Stimulated activated CD4-positive, alpha-beta T cell treated with anti-CD3 and anti-CD28 coated beads, Interleukin-15, amount 100 ng/mL, for 24 hours (primary cell): ENCODE measurements at places on chromosomes 3 and 15.
A peak's percentile ranks its signal among the peaks of the same experiment; 100 is the strongest.

DNA sequence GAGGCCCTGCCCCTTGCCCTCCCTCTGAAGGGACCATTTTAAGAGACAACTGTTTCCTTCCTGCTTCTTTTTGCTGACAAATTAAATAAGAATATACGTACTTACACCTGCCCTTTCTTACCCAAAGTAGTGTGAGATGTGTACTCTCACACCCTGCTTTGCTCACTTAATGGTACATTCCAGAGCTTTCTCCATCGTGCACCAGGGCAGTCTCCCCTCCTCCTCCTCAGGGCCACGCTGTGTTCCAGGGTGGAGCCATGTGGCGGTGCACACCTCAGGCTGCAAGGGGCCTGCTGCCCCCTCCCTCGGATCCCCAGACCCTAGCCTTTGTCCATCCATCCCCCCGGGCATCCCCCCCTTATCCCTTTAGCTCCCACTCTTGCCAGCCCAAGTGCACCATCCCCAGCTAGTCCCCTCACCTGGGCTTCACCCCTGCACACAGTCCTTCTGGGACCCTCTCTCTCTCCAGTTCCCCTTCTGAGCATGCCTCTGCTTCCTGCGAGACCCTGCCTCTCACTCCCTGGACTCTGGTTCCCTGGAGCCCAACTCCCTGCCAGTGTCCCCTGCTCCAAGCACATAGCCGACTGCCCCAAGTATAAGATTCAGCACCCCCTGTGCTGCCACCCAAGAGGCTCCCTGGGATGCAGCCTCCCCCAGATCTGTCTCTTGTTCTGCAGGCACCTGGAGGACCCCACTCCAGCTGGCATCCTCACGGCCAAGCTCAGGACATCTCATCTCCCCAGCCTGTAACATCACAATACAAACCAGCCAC is 89.5 kb upstream of the IQSEC1 start:
- no peak for DNase-seq

GRCh38 chr3:134992586-134992985 is 197.5 kb downstream of the EPHB1 start:
- no peak for DNase-seq

GRCh38 chr3:195462308-195462610 is 19.4 kb upstream of the ACAP2 start:
- DNase-seq: no peak

DNA sequence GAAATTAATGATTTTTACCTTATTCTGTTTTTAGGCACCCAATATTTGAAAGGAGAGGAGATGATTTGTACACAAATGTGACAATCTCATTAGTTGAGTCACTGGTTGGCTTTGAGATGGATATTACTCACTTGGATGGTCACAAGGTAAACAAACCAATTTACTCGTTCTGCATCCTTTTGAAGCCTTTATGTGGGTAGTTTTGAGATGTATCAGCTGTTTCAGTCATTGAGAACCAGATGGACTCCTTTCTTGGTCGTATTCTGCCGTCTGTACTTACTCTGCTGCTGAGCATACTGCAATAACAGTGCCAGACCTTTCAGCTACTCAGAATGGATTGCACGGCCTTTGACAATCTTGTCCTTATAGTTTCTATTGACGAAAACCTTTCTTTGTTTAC is 13.3 kb downstream of the DNAJB11 start:
- DNase-seq: no peak

- no peak for DNase-seq
Measured at GRCh38 chr3:193506921-193507320, 47.8 kb downstream of the ATP13A4 start.

- DNase-seq: no peak
Measured at GRCh38 chr3:71031181-71031580, 552.3 kb downstream of the FOXP1 start.

GRCh38 chr3:69339760-69340159 is 46.1 kb downstream of the FRMD4B start:
- DNase-seq: no peak

DNA sequence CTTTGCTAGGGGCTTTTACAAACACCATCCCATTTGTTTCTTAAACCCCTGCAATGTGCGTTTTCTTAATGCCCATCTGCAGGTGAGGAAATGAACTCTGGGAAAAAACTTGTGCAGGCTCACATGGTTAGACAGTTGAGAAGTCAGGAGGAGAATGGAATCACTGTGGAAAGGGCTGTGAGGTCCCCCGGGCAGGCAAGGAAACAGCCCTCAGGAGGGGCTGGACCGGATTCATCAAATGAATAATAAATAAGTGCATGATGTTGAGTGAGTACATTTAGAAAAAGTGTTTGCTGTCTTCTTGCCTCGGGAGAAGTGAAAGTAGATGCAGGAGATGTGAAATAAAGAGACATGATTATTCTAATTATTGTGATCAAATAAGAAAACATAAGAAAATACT is 76.6 kb downstream of the PGPEP1L start:
- no peak for DNase-seq

GRCh38 chr3:114884213-114884923 is 262.7 kb downstream of the ZBTB20 start:
- DNase-seq: no peak

DNA sequence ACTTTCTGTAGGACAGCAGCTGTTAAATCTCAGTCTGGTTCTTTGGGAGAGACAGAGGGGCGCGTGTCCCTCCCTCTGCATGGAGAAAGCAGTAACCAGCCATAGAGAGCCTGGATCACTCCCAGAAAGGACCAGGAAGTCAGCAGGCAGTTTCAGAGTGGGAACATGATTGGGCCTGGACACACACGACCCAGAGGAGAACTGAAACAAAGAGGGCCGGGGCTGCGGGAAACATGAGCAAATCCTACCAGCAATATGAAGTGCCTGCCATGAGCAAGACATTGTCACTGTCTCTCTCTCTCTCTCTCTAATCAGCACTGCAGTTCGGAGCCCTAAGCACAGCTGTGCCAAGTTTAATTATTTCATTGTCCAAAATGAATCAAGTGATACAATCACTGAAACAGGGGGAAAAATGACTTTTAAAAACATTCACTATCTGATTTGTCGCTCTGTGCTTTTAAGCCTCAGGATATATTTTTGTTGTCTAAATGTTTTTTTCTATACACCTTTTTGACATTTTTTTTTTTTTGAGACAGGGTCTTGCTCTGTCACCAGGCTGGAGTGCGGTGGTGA is 17.6 kb downstream of the MUC13 start:
- no peak for DNase-seq

- DNase-seq: no peak
Measured at GRCh38 chr3:89373434-89373833, 266.0 kb downstream of the EPHA3 start.

DNA sequence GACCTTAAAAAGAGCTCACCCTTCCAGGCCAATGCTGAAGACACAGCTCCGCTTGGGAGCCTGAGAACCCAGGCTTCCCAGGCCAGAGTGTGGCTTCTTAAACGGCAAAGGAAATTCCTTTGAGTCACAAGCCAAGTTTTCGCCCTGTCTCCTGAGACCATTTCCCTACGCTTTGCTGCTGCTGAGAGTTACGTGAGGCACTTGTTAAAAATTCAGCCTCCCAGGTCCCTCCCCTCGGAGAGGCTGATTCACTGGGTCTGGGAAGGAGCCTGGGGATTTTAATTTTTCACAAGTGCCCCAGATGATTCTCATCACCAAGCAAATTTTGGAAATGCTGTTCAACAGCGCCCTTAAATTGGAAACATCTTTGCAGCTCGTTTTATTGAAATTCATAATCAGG is 25.5 kb downstream of the RLBP1 start:
- DNase-seq: no peak

GRCh38 chr3:72232777-72233176 is 447.8 kb upstream of the PROK2 start:
- no peak for DNase-seq

- DNase-seq: no peak
Measured at GRCh38 chr15:57364282-57365007, 11.9 kb upstream of the CGNL1 start.

GRCh38 chr3:53645754-53646153 is 151.3 kb downstream of the CACNA1D start:
- no peak for DNase-seq

- no peak for DNase-seq
Measured at GRCh38 chr3:188918093-188918492, 253.7 kb upstream of the TPRG1 start.

DNA sequence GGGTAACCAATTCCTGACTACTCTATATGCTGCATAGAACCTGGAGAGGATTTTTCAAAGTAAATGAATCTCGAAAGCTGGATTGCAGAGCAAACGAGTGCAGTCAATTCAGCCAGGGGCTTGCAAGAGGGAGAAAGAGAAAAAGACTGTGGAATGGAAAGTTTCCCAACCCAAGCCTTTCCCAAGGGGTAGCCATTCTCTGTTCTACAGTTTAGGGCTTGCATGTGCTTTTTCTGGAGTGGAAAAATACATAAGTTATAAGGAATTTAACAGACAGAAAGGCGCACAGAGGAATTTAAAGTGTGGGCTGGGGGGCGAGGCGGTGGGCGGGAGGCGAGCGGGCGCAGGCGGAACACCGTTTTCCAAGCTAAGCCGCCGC is 511 bp upstream of the RARB start:
- DNase-seq: no peak

DNA sequence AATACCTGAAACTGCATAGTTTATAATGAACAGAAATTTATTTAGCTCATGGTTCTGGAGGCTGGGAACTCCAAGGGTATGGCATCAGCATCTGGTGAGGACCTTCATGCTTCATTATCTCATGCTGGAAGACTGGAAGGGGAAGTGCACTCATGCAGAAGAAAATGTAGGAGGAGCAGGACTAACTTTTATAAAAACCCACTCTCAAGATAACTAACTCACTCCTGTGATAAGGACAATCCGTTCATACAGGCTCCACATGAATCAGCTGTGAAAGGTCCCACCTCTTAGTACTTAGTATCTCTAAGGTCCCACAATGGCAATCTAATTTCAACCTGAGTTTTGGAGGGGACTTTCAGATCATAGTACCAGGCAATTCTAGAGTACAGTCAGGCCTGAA is 33.6 kb upstream of the APH1B start:
- DNase-seq: no peak

GRCh38 chr15:63364399-63365272 is 17.0 kb downstream of the CA12 start:
- no peak for DNase-seq

DNA sequence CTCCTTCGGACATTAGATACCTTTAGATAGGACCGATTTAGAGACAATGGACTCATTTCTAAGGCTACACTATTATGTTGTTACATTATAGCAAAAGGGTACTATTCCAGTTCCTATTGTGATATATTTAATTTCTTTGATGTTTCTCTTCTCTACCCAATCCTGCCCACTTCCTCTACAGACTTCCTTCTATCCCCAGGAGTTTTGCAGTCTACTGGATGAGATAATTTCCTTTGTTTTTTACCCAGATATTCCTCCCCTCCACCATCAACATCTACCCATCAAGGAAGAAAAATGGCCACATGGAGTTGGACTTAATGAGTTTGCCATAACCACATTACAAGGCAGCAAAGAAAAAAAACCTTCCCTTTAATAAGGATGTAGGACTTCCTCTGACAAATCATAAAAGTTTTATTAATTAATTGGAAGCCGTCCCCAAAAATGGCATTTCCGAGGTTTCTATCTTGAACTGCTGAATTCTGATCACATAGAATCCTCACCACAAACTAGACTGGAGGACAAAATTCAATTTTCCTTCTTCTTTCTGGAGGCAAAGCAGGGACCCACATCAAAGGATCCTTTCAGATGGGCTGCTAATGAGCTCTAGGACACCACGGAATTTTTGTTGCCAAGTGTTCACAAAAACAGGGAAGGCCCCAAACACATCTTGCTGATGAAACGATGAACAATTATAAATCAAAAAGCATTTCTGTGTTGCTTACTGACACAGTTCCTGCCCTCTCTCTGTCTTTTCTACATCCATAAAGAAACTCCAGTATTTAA is 33.4 kb downstream of the FRMD4B start:
- DNase-seq: no peak

- no peak for DNase-seq
Measured at GRCh38 chr3:47762233-47762632, 19.5 kb downstream of the SMARCC1 start.

- peak; percentile 94 for DNase-seq
Measured at GRCh38 chr15:101277038-101277822, at the start of gene SELENOS. Gene SELENOS (minus strand): TSS chr15:101277485. CDS start chr15:101277417, 68 bp downstream.

GRCh38 chr3:98680723-98681122 is 82.4 kb upstream of the ST3GAL6 start:
- no peak for DNase-seq

GRCh38 chr15:85316244-85316934 is 64.0 kb upstream of the AKAP13 start:
- peak; percentile 17 for DNase-seq

DNA sequence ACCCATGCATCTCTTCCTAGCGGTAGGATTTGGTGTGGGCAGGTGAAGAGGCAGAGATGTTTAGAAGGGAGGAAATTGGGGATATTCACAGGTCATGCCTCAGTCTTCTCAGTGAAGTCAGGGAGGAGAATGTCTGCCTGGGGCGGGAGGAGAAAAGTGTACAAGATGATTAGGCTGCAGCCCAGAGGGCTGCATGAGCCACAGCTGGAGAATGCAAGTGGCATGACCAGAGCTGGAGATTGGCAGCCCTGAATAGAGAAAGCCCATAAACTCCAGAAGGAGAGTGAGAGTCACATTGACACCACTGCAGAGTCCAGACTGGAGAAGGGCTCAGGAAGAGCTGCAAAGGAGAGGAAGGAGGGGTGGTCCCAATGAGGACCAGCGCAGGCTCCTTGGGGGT is 22.6 kb downstream of the PDHB start:
- DNase-seq: no peak

- DNase-seq: no peak
Measured at GRCh38 chr15:40437752-40438687, 2.7 kb upstream of the BAHD1 start.

- no peak for DNase-seq
Measured at GRCh38 chr15:57667171-57667849, 39.2 kb upstream of the POLR2M start.
